ENCODE measurements at places on chromosomes 11 and 22.

- no peak overlapping the region for H3K4me3 ChIP-seq
- H3K27me3 ChIP-seq: no peaks in the 10 kb centered on the region
- DNase-seq: no peak
- H3K36me3 ChIP-seq: no peaks in the 10 kb centered on the region
- H3K27ac ChIP-seq: no peak overlapping the region
- no peaks in the 10 kb centered on the region for H3K4me1 ChIP-seq
These were observed 22.4 kb upstream of the MPPED2 start for GRCh38 chr11:30608534-30608933.

DNA sequence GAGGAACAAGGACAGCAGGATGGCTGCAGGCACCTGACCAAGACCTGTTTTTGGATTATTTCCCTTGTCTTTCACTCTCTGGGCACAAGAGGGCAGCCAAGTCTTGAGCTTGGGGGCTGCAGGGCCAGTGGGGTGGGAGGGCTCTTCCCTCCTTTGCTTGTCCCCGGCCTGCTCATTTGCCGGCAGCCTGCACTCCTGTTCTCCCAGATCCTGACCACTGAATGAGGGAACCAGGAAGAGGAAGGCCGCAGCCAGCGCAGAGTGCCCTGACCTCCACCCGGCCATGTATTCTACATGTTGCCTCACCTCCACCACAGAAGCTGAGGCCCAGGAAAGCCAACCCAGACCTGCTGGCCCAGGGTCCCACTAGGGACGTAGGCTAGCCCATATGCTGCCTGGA is 15.5 kb upstream of the NNMT start:
- no peaks in the 10 kb centered on the region for H3K36me3 ChIP-seq
- no peaks in the 10 kb centered on the region for H3K4me1 ChIP-seq
- no peak overlapping the region for H3K4me3 ChIP-seq
- H3K27ac ChIP-seq: no peak overlapping the region
- H3K27me3 ChIP-seq: peaks cover 23% of the 10 kb centered on the region

- H3K27ac ChIP-seq: no peak overlapping the region
- H3K36me3 ChIP-seq: no peaks in the 10 kb centered on the region
- no peaks in the 10 kb centered on the region for H3K4me1 ChIP-seq
- H3K27me3 ChIP-seq: no peaks in the 10 kb centered on the region
- DNase-seq: no peak
These were observed 21.2 kb downstream of the LGR4 start for GRCh38 chr11:27451244-27451965.

DNA sequence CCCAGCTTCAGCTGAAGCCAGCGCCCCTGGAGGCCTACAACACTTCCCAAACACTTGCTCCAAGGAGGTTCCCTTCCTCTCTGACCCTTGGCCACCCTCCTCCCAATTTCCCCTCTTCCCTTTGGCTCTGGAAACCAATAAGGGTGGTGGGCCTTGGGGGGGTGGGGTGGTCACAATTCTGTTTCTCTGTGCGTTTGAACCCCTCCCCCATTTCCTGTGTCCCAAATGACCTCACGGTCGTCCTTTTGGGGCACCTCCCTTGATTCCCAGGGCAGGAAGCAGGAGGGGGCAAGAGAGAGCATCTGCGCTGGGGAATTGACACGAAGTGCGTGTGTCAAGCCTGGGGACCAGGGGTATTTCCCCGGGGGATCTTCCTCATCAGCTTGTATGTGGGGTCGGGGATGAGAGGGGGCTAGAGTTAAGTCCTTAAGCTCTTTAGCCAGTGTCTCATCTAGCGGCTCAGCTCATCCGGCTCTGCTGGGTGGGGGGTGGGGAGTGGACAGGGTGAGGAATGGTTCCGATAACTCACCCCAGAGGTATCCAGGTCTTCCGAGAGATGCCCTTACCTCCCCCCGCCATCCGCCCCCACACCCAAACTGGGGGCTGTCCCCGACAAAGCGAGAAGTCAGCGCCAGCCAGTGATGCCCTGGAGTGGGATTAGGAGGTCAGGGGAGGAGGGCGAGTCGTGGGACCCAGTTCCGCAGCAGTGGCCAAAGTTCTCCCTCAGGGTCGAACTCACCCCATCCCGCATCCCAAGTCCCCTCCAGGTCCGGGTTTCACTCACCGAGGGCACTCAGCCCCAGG is 587 bp downstream of the ESAM start:
- peak overlapping the region; percentile 88 for H3K4me3 ChIP-seq
- H3K4me1 ChIP-seq: peaks cover 38% of the 10 kb centered on the region
- no peak for DNase-seq

DNA sequence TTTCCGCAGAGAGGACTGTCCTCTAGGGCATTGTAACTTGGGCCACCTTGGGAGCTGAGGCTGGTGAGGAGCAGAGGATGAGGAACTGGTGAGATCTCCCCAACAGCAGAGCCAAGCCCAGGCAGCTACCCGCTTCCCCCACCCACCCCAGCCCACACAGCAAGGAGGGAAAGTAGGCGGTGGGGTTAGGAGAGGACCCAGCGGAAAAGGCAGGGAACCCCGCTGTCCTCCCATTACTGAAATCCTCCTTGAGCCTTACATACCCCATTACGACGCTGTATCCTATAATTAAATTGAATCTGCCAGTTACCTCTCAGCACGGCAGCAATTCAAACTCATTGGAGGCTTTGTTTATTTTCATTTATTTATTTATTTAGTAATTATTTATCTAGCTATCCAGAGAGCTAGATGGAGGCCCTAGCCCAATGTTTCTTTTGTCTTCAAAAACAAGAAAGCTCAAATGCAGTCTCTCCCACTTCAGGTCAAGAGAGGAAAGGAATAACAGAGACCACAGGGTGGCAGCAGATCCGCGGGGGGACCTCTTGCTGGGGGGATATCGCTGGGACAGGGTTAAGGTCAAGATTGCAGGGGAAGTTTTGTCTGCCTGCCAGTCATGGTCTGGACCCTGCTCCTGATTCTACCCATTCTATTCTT is 218.0 kb downstream of the ST3GAL4 start:
- H3K4me1 ChIP-seq: no peaks in the 10 kb centered on the region
- DNase-seq: no peak
- H3K36me3 ChIP-seq: no peaks in the 10 kb centered on the region
- no peak overlapping the region for H3K4me3 ChIP-seq
- no peak overlapping the region for H3K27ac ChIP-seq
